ENCODE measurements at places on chromosomes 16 and 17.

DNA sequence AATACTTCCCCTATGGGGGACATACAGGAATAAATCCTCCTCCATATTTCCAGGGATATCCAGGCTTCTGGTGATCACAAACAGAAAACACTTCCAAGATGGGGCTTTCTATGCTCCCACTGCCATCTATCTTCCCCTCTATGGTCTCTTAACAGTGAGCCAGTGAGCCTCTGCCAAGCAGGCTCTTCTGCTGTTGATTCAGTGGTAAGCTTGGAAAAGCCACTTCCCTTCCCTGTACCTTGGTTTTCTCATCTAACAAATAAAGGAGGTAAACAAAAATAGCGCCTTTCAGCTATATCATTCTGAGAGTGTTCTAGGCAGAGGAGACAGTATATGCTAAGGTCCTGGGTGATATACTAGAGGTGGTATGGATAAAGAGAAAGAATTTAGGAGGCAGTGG lies 368.0 kb downstream of the SHISA9 start:
- DNase-seq: no peak

GRCh38 chr16:67528222-67528869 lies at the start of gene RIPOR1:
Gene RIPOR1, plus strand, starts transcription at chr16:67528829. Its CDS starts 9,618 bp downstream, at chr16:67538447.
- peak; percentile 75 for DNase-seq

GRCh38 chr17:53668854-53669253 lies 153.9 kb upstream of the KIF2B start:
- no peak for DNase-seq

DNA sequence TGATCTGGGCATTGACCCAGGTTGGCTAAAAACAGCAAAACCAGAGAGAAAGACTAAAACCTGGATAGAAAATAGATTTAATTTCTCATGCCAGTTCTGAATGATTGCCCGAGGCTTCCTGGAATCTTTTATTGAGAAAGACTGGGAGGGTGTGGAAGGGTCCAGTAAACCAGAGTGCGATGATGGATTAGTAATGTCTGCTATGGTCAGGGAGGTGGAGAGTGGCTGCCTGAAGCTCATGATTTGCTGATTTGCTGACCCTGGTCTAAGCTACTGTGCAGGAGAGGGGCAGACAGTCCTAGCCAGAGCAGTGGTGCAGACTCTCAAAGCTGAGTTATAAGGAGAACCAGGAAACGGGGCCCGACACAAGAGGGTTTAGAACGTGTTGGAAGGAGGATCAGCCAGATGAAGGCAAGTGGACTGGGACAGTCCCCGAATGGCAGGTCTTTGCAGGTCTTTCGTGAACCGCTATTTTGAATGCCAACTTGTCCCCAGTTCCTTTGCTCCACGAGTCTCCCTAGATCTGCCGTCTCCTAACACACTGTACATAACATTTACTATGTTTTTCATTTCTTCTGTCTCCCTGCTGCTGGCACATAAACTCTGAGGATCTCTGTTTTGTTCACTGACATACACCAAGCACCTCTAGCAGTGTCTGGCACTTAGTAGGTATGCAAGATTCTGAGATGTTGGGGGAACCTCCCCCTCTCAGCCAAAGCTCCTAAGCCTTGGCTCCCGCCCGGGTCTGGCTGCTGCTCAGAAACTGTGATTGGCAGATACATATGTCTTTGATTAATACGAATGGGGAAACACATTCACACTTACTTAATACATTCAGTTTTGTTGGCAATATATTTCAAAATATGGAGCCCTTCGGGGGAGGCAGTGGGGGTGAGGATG lies 237.3 kb upstream of the TNRC6C start:
- DNase-seq: no peak

- no peak for DNase-seq
These were observed 195.1 kb upstream of the DYNLRB2 start for GRCh38 chr16:80345701-80346100.

GRCh38 chr17:30716461-30717290 lies 107.8 kb downstream of the CRLF3 start:
- DNase-seq: no peak

- no peak for DNase-seq
These were observed 6.4 kb downstream of the KRTAP9-1 start for GRCh38 chr17:41196068-41196467.

- DNase-seq: no peak
These were observed 19.0 kb downstream of the MED24 start for GRCh38 chr17:40035162-40035559.

DNA sequence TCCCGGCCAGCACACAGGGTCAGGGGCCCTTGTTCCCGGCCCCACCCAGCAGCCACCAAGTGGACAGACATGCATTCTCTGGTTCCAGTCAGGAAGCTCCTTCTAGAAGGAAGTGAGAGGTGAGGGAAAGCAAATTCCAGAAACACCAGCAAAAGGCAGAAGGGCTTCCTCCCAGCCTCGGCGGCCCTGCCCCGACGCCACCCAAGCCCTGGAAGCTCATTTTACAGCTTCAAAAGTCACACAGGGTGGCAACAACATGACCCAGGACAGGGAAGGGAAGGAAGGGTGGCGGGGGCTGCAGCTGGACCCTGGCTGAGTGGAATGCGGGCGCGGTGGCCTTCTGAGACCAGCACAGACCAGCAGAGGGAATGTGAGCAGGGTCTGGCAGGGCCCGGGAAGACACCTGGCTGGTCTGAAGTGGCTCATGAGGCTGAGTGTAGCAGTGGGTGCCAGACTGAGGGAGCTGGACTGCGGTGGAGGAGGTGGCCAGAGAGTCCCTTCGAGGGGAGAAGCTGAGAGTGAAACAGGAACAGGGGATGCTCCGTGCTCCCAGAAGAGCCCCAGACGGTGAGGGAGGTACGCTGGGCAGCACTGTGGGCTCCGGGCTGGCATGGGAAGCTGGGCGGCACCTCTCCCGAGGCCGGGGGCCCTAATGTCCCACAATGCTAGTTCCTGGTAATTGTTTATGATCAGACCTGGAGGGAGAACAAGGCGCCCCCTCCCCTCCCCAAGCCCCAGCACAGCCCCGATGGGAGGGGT lies 1.9 kb upstream of the UNC13D start:
- DNase-seq: no peak

DNA sequence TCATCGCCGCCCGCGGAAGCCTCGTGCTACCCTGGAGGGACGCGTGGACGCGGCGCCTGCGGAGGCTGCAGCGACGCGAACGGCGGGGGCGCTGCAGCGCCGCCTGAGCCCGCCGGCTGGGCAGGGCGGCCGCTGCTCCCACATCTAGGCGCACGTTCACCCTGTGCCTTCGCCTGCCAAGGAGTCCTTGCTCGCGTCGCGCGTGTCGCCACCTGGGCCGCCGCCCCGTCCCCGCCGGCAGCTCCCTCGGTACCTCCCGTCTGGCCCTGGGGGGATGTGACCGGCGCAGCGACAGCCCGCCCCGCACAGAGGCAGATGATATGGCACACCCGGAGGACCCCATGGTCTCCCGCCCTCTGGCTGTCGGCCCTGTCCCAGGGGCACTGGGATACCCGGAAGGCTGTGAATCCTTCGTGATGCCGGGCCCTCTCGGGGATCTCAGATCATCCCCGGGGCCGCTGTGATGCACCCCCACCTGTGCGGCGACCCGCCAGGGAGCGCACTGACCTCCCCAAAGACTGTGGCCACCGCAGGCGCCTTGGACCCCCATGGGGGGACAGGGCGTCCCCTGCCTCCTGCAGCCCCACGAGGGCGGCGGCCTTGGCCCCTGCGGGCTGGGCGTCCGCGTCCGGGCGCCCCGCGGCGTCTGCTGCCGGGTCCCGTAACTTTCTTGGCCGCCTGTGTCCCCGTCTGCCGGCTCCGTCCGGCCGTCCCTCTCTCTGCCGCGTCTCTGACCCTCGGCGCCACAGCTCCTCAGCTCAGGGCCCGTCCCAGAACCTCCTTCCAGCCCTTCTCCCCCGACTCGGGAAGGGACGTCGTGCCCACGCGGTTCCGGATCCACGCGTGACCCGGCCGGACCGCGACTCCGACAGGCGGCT lies 689 bp upstream of the TBC1D24 start:
- peak; percentile 71 for DNase-seq

Data from CD4-positive, alpha-beta T cell treated with Interleukin-17A for 4 hours (primary cell).